ENCODE measurements at places on chromosomes 3 and 15.

DNA sequence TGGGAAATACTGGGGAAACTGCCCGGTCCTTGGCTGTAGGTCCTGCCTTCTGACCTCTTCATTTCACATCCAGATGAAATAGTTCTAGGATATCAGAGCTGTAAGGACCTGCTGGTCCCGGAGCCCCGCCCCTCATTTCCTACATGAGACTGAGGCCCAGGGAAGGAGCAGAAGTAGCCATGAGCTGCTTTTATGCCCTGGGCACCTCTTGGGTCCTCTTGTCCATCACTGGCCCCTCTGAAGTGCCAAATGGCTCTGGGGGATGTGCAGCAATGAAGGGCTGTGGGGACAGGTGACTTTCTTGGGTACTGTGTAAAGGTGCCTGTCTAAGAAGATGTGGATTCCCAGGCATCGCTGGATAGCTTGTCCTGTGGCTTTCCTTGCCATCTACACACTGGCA, 40.3 kb upstream of the ESYT3 start:
- DNase-seq: no peak

DNA sequence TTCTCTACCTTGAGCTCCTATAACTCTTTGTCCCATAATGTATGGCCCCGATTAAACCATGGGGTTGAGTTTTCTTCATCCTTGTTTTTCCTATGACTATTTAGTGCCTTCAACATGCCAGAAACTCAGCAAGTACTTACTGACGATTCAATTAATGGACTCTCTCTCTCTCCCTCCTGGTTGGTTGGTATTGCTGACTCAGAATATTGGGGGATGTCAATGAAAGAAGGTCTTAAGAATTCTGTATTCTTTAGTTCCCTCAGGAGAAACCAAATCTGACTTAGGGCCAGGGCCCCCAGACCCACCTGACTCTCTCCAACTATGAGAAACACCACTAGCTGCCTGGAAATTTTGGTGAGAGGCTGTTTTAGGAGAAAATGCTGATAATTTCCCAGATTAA, 40.8 kb downstream of the TM4SF4 start:
- DNase-seq: no peak

GRCh38 chr15:28953573-28954195, 67.9 kb downstream of the APBA2 start:
- DNase-seq: no peak

DNA sequence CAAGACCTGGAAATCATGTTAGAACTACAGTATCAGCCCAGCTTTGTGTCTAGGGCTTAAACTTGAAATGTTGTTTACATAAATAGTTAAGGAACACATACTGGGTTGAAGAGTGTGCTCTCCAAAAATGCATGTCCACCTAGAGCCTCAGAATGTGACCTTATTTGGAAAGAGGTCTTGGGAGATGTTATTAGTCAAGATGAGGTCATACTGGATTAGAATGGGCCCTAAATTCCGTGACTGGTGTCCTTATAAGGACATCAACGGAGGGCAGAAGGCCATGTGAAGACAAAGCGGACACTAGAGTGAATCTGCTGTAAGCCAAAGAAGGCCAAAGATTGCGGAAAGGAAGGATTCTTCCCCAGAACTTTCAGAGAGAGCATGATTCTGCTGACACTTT, 759.2 kb upstream of the CFAP20DC start:
- DNase-seq: no peak

- no peak for DNase-seq
Measured at GRCh38 chr3:149744606-149745005, 7.7 kb downstream of the COMMD2 start.

- DNase-seq: no peak
Measured at GRCh38 chr15:35566991-35567390, 21.0 kb upstream of the DPH6 start.

DNA sequence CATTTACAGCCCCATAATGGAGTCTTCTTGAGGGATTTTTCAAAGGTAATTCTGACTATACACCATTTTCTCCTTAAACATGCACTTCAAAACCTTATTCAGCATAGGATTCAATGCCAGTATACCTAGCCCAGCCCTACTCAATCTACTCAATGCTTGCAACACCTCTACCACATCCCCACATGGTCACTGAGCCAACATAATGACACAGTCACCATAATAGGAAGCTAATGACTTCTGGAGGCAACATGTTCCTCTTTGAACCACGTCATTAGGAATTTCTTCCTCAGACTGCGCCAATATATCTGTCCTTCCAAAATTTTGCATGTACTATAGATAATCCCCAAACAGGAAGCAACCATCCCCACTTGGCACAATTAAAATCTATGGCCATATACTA, 153.9 kb upstream of the SETMAR start:
- no peak for DNase-seq

GRCh38 chr15:73704869-73705645, 20.9 kb downstream of the CD276 start:
- no peak for DNase-seq

- no peak for DNase-seq
Measured at GRCh38 chr3:102090721-102091045, 241.4 kb downstream of the NFKBIZ start.

GRCh38 chr3:157240408-157240807, 80.5 kb upstream of the CCNL1 start:
- no peak for DNase-seq

- DNase-seq: no peak
Measured at GRCh38 chr3:134328147-134328591, 46.1 kb downstream of the AMOTL2 start.

GRCh38 chr3:134319931-134320330, 54.3 kb downstream of the AMOTL2 start:
- no peak for DNase-seq

- DNase-seq: no peak
Measured at GRCh38 chr3:10973046-10973595, 19.4 kb upstream of the SLC6A1 start.

GRCh38 chr3:186219211-186219638, 110.3 kb upstream of the ETV5 start:
- DNase-seq: no peak

DNA sequence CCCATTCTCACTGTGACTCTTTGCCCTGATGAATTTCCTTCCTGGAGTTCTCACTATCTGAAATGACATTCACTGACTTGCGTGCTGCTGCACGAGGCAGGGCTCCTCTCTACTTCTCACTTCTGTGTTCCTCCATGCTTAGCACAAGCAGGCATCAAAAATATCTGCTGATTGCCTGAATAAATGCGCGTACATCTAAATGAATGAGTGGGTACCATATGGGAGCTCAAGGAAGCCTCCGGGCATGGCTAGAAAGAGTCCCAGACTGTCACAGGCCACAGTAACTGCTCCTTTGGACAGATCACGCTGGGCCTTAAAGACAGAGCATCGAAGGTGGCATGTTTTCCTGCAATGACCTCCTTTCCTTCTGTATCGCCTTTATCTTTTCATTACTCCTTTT, 31.6 kb downstream of the HCN4 start:
- no peak for DNase-seq

DNA sequence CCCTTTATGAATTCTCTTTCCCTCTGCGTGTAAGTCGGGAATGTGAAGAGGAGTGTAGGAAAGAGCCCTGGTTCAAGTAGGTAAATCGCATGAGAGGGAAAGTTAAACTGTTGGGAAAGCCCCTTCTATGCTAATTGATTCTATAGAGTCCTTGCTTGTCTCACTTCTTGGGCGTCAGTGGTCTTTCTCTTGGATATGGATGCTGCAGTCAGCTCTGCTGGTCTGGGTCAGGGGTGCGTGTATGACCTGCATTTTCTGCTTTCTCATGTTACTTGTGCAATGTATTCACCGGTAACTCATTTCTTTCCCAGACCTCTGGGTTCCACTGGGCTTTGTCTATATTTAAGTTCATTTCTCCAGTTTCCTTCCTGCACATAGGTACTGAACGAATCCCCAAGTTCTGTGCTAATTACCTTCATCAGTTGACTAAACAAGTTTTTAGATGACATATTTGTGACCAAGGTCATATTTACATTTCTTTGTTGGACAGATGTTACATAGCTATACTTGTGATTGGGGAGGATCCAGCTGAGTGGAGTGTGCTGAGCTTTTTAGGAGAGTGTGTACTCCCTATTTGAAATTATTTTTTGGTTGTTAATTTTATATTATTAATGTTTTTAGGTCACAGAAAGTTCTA, 1.4 kb downstream of the SETD5 start:
- no peak for DNase-seq

- DNase-seq: no peak
Measured at GRCh38 chr15:38512901-38513300, 51.7 kb downstream of the RASGRP1 start.

DNA sequence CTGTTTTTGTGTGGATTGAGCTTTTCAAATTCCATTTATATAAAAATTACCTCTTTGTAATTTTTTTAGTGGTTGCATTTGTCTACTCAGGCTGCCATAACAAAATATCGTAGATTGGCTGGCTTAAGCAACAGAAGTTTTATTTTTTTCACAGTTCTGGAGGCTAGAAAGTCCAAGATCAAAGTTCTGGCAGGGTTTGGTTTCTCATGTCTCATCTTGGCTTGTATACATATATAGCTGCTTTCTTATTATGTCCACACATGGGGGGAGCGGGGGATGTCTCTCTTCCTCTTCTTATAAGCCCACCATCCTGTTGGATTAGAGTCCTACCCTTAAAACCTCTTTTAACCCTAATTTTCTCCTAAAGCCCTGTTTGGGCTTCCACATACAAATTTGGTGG, 28.5 kb downstream of the MGA start:
- no peak for DNase-seq

GRCh38 chr3:3109407-3110298, 521 bp downstream of the IL5RA start:
- no peak for DNase-seq

- no peak for DNase-seq
Measured at GRCh38 chr3:142705198-142705597, 18.6 kb upstream of the TRPC1 start.

DNA sequence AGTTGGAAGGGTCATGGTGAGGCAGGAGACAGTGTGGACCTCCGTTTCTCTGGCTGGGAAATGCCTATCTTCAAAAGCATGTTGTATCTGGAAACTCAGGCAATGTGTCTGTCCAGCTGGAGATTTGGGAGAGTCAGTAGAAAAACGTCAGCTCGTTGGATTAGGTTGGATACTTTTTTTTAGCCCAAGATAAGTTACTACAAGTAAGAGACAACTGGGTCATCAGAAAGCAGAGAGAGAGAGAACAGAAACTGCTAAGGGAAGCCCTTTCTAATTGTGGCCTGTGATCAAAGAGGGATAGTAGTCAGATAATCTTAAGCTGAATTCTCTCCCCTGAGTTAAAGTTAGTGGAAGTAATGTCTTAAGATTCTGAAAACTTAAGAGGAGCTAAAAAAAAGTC, 78.9 kb upstream of the ZNF280D start:
- no peak for DNase-seq

DNA sequence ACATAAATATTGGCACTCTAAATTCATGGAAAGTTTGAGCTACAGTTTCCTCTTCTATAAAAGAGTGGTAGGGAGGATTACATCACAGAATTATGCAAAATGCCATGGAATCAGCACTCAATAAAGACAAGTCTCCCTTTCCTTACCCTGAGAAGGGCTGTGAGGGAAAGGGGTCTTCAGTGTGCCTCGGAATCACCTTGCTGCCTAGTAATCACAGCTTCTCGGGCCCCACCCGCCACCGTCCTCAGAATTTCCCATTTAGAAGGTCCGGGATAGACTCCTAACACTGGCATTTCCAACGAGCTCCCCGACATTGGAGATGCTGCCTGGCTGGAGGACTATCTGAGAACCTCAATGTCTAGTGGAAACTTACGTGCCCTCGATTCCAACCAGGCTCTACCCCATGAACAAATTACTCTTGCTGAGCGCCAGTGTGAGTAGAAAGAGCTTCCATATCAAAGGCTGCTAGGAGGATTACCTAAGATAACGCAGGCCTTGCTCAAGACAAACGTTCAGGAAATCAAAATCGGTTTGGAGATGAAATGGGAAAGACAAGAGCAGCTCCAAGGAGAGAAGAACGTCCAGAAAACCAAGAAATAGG, 92.1 kb upstream of the CHD2 start:
- DNase-seq: no peak

GRCh38 chr15:51814606-51815005, 14.8 kb upstream of the TMOD3 start:
- DNase-seq: no peak

DNA sequence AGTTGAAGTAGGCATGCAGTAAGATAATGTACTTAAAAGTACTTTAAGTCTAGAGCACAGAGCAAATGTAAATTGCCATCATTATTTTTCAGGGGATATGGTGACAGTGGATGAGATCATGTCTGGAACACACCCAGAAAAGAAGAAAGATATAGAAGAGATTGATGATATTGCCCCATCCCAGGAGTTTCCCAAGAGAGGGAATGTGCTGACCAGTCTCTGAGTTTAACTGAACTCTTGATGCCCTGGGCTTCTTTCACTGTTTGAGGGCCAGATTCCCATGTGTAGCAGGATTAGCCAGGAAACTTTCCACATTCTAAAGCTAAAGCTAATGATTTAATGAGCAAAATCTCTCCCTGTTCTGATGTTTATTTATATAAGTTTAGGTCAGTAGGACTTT, 366.8 kb upstream of the UMPS start:
- DNase-seq: no peak

GRCh38 chr3:33918126-33918756, 119.8 kb downstream of the PDCD6IP start:
- DNase-seq: no peak

GRCh38 chr3:110612045-110612444, 459.6 kb upstream of the NECTIN3 start:
- DNase-seq: no peak

GRCh38 chr3:3776607-3777006, 22.6 kb upstream of the LRRN1 start:
- DNase-seq: no peak

All from keratinocyte (primary cell).